ENCODE measurements at places on chromosomes 3 and 15.

- no peak for DNase-seq
These were observed 9.1 kb downstream of the EPHA3 start for GRCh38 chr3:89116476-89116875.

- no peak for DNase-seq
These were observed 26.2 kb upstream of the RAF1 start for GRCh38 chr3:12689997-12690711.

GRCh38 chr3:157610876-157611535, 107.8 kb upstream of the VEPH1 start:
- no peak for DNase-seq

DNA sequence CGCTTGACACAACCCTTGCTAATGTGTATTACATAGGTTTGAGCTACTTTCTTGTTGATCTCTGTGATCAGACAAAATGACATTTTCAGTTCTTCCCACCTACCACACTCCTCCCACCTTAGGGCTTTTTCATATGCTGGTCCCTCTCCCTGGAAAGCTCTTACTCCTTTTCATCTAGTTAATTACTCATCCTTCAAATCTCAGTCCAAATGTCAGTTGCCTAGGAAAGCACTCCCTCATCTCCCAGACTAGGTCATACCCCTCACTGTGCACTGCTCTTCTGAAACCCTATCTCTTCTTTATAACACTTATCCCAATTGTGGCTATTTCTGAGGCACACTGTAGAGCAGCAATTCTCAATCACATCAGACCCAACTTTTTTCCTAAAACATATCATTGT, 7.3 kb downstream of the ZNF106 start:
- no peak for DNase-seq

DNA sequence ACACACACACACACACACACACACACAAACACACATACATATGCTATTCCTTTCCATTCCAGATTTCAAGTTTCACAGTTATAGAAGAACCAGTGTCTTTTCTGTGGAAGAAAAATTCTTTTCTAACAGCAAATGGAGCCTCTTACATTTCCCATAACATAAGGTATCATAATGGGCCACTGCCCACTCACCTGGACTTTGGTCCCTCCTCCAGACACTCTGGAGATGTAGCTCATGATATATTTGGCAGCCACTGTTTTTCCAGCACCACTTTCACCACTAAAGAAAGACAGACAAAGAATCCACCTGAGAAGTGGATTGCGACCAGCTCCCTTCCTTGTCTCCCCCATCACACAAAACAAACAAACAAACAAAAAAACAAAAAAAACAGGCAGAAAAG, 29.8 kb downstream of the LDHAL6B start:
- DNase-seq: no peak

DNA sequence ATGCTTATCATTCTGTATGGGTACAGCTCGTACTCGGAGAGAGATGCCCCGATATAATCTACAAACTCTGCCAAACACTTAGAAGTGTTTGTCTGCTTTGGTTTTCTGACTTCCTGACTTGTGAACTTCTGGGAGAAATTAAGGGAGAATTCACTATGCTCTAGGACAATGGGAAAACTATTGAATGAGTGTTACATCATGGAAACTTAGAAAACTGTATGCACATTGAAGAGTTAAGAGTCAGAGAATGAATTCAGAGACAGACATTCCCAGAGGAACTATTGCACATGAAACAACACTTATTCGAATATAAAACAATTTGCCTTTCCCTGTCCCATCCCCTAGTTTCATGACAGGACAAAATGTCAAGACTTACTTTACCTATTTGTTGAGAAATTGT, 57.8 kb downstream of the DTWD1 start:
- DNase-seq: no peak

DNA sequence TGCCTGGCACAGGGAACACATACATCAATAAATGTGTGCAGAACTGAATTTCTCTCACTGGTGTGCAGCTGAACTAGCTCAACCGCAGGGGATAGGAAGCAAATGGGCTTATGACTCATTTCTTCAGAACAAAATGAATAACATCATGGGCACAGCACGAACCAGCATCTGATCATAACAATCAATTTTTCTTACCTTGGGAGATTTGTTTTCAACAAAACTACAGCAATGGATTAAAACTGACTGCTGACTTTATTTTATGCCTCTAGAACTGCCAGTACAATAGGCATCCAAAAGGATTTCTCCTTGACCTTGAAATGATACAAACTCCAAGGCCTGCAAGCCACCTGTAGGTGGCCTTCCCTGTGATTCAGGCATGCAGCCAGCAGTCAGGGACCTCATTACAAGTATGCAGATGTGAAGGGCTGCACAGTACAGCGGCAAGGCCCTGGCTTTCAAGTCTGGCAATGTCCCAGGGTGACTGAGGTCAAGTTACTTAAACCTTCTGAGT, 26.1 kb downstream of the TAMM41 start:
- DNase-seq: no peak

- no peak for DNase-seq
These were observed 335.5 kb downstream of the ERC2 start for GRCh38 chr3:56132762-56133161.

DNA sequence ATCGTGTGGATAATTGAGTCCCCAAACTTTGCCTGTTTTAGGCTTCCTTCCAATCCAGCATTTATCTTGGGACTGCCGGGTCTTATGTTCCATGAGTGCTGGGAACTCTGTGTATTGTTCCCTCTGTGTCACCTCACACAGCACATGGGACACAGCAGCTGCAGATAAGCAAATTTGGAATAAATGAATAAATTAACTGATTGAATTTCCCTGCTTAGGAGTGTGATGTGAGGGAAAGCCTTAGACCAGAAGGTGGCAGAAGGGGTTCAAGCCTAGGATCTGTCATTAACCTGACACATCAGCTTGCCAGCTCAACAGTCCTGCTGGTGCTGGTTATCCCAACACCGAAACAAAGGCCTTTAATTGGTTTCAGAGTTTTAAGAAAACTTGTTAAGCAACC, 114.3 kb downstream of the OXSM start:
- DNase-seq: no peak

- DNase-seq: no peak
These were observed 707.0 kb downstream of the ROBO2 start for GRCh38 chr3:77746892-77747291.

DNA sequence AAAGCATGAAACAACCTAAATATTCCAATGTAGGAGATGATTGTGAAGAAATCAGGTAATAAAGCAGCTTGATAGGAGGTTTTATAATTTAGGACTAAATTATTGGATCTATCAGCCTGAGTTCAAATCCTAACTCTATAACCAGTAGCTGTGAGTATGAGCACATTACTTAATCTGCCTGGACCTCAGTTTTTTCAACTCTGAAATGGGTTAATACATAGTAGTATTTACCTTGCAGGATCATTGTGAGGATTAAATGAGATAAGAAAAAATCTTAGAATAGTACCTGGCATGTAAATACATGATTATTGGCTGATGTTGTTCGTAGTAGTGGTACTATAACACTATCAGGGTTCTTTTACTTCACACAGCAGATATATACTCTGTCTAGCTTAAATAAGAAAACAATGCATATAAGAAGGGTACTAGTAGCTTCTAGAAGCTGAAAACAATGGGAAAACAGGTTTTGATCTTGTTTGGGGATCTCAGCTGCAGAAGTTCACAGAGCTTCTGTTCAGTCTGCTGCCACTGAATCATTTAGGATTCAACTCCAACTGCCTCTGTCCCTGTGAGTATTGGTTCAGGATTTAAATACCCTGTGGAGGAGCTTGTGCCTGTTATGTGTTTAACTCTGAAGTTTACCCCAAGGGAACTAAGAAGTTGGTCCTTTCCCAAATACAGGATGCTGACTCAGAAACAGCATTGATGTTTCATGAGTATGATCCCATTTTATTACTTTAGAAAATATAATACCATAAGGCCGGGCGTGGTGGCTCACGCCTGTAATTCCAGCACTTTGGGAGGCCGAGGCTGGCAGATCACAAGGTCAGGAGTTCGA, 34.2 kb downstream of the KAT2B start:
- DNase-seq: no peak

DNA sequence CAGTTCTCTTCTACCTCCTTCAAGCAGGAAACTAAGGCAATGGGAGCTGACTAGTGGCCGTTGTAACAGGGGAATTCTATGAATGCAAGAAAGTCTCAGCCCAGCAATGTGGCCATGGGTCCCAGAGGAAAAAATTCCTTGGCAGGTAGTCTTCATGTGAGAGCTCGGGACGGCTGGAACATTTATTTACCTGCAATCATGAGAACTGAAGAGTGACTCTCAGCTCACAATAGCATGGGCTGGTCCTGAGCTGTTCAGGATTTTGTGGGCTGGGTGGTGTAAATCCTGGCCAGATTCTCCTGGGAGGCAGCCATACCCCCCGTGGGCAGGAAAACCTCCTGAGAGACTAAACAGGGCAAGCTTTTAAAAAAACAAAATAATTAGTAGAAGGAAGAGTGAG, 330.3 kb upstream of the CTNNB1 start:
- DNase-seq: no peak

GRCh38 chr3:124885466-124886167, 1.5 kb downstream of the ITGB5 start:
- no peak for DNase-seq
